Activated CD4-positive, alpha-beta T cell treated with anti-CD3 and anti-CD28 coated beads, Interleukin-2, amount 50 U/mL, for 24 hours (primary cell): ENCODE measurements at places on chromosomes 5 and 9.
A peak's percentile ranks its signal among the peaks of the same experiment; 100 is the strongest.

GRCh38 chr5:119070578-119070827, 384 bp upstream of the DMXL1 start:
- no peak for DNase-seq

DNA sequence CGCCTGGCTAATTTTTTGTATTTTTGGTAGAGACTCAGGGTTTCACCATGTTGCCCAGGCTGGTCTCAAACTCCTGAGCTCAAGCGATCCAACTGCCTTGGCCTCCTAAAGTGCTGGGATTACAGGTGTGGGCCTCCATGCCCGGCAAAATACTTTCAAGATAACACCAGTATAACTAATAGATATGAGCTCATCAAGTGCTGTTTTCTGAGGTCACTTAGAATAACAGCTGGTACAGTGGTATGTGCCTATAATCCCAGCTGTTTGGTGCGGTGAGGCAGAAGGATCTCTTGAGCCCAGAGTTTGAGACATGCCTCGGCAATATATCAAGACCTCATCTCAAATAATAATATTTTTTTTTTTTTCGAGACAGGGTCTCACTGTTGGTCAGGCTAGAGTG, 30.5 kb upstream of the CREBRF start:
- no peak for DNase-seq

- DNase-seq, result no peak
These were observed 30.9 kb downstream of the GLT6D1 start for GRCh38 chr9:135608294-135608998.

DNA sequence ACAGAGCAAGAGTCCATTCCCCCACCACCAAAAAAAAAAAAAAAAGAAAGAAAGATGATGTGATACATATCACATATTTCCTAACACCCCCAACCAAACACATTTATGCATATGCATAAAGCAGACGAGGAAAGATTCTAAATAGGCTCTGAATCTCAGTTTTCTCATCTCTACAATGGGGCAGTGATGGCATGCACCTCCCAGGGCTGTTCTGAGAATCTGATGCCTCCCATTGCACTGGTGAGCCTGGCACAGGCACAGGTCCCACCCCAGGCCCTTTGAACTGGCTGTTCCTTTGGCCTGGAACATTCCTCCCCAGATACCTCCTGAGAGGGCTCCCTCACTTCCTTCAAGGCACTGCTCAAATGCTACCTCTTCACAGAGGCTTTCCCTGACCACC, 116.5 kb downstream of the C9orf50 start:
- no peak for DNase-seq

DNA sequence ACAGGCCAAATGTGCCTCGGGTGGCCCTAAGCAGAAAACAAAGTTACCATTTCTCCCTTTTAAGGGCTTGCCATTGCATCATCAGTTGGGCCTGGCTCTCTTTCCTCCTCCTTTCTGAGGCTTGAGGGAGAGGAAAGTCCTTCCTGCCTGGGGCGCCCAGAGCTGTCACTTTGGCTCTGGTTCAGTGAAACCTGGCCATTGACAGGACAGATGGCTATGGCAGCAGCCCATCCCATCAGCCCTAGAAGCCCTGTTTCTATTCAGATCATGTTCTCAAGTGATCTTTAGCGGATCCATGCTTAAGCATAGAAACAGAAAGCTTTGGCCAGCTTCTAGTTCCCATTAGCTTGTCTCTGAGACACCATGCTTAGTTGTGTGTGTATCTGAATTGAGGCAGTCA, 293.4 kb downstream of the YTHDC2 start:
- no peak for DNase-seq

- DNase-seq, result no peak
These were observed 304.0 kb downstream of the PJA2 start for GRCh38 chr5:109105631-109106267.

- DNase-seq, result no peak
These were observed 2.0 kb upstream of the SLC30A5 start for GRCh38 chr5:69091771-69092170.

DNA sequence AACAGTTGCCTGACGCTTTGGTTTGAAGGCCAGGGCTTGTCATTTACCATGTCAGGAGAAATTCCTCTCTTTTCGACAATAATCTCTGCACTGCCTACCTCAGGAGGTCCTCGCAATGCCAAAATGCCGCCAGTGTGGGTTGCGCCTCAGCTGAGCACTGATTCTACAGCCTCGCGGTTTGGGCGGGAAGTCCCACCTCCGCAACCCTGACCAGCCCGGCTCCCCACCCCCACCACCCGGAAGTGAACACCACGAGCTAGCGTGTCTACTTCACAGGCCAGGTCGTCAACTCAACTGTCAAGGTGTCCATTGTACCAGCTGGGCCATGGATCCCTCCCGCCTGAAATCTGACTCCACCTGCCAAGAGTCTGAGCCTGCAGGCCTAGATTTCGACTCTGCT, at the start of gene TPD52L3:
Gene TPD52L3, plus strand, starts transcription at position 273 of the 400 bp plus-strand sequence. CDS start 221 bp downstream, outside the sequence.
- no peak for DNase-seq

DNA sequence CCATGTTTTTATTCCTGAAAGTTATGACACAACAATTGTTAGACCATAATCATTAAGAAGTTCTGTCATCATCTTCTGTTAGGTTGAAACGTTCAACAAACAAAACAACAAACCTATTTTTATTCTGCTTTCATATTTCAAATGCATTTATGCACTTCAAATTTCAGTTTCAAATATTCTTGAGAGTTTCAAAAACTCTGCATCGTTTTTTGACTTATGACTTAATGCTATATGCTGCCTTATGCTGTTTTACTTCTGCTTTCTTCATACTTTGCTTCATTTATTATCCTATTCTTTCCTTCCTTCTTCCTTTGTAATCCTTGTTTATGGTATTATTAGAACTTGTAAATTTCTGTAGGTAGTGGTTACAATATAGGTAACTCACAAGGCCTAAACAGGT, 95.0 kb downstream of the PCSK1 start:
- no peak for DNase-seq

GRCh38 chr5:147046281-147046680, 167.7 kb upstream of the PPP2R2B start:
- no peak for DNase-seq

- peak; percentile 58 for DNase-seq
These were observed 70.8 kb upstream of the CDKN2B start for GRCh38 chr9:22079873-22080341.

DNA sequence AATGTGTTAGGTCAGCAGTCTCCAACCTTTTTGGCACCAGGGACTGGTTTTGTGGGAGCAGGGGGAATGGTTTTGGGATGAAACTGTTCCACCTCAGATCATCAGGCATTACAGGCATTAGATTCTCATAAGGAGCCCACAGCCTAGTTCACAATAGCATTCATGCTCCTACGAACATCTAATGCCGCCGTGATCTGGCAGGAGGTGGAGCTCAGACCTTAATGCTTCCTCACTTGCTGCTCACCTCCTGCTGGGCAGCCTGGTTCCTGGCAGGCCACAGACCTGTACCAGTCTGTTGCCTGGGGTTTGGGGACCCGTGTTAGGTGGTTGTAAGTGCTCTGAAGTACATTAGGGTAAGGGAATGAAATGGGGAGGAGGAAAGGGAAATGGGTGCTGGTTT, 9.7 kb upstream of the CTNNA1 start:
- DNase-seq, result no peak

GRCh38 chr5:39533749-39534148, 109.0 kb upstream of the DAB2 start:
- no peak for DNase-seq

DNA sequence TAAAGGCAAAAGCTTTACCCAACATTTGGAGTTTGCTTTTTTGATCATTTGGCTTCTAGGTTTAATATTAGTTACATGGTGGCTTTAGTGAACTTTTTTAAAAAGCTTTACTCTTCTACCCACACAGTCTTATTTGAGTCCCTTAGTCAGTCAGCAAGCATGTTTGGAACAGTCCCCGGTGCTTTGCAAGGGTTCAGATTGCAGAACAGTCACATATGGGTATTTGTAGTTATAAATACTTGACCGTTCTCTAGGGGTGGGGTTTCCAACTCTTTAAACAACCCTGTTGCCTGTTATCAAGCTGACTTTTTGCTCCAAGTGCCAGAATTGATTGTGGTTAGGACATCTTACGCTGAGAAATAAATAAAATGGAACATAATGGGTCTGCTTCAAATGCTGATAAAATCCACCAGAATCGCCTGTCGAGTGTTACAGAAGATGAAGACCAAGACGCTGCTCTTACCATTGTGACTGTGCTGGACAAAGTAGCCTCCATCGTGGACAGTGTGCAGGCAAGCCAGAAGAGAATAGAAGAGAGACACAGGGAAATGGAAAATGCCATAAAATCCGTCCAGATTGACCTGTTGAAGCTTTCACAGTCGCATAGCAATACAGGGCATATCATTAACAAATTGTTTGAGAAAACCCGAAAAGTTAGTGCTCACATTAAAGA, at the start of gene CAVIN4:
Gene CAVIN4, plus strand, starts transcription at position 304 of the 673 bp plus-strand sequence. Its CDS starts 65 bp downstream, at position 369.
- no peak for DNase-seq

DNA sequence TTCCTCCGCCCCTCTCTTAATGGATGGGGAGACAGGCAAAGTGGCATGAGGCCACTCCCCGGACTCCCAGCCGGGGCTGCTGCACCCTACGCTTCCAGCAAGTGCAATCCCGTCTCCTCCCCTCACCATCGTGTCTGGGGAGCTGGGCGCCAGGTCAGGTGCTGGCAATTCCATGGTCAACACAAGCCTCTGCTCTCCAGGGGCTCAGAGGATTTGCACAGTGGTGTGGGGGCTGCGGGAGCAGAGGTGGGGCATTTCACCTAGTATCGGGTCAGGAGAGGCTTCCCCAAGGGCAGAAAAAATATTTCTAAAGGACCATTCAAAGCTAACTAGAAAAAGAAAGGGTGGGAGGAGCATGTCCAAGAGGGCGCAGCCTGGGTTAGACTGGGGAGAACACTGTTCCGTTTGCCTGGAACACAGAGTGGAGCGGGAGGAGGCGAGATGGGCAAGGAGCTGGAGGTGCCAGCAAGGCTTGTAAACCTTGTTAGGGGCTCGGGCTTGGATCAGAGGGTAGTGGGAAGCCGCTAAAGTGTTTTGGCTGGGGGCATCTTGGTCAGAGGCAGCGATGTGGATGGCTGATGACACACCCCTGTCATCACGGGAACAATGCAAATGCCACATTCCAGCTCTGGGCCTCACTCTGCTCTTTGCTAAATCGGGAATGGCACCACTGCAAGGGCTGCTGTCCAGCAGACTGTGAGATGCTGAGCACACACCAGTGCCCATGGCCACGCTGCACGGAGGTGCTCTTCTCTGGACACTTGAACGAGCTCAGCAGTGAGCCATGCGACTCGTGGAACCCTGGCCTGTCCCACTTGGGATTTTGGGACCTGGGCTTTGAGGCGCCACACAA, 191.7 kb downstream of the CDK5RAP2 start:
- no peak for DNase-seq

DNA sequence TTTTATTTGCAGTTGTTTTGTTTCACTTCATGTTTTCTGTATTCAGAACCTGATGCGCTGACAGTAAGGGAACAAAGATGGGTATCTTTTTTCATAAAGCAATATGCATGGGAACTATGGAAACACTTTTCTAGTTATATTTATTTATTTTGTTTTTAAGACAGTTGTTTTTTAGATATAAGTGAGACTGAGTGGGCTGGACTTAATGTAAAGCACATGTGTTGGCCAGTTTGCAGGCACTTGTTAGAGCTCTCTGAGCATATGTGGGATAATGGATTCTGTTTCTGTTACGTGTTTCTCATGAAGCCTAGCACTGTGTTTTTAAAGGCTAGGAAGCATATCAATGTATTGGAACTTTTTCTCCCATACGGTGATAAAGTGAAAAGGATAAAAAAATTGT, 164.1 kb downstream of the PRR16 start:
- no peak for DNase-seq

DNA sequence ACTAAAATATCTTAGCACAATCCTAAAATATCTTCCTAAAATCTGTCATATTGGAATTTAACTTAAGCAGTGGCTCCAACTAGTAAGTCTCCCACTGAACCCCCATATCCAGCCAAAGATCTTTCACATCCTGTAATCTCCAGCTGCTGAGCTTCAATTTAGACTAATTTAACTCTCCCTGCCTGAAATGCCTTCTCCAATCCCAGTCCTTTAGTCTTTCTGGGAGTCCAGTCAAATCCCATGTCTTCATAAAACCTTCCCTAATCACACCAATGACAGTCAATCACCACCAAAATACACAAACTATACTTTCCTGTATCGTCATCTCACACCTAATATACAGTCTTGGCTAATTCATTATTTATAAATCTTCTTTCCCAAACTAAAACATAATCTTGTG, 607 bp upstream of the KLHL3 start:
- no peak for DNase-seq

DNA sequence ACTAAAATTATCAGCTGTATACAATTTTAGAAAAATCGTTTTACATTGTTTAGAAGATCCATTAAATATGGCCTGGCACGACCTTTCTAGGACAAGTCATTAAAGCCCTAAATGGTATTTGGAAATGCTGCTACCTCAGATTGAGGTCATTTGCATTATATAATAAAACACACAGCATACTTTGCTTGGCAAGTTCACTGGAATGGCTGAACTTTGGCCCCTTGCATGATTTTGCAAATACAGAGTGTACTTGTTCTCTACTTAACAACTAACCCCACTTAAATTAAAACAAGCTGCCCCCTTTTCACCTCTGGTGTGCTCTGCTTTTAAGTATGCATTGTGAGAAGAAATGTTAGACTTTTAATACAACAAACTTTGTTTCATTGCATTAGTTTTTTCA, 860.1 kb downstream of the PTPRD start:
- DNase-seq, result no peak

GRCh38 chr5:109225716-109226625, 183.8 kb downstream of the PJA2 start:
- no peak for DNase-seq

- DNase-seq, result no peak
These were observed 802.2 kb downstream of the CDH12 start for GRCh38 chr5:22050931-22051330.

- no peak for DNase-seq
These were observed 412 bp downstream of the PHF24 start for GRCh38 chr9:34958411-34958982.

- DNase-seq, result no peak
These were observed 72.6 kb downstream of the SYK start for GRCh38 chr9:90874194-90874593.

DNA sequence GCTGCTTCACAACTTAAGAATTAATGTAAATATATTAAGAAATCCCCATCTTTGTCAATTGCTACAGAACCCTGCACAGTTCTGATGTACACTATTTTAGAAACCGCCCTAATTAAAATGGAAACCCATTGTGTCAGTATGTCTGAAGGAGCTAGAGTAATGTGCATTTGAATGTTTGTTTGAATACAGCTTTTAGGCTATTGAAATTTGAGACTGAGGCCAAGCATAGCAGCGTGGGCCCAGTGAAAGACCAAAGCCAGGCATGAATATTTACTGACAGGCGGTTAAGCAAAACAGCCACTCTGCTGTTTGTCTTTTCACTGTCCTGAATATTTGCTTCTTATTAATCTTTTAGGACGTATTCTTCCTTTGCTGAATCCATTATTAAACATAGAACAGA, 252.3 kb downstream of the IZUMO3 start:
- no peak for DNase-seq

- DNase-seq, result no peak
These were observed 30.1 kb downstream of the MAMDC2 start for GRCh38 chr9:70073756-70074155.

- DNase-seq, result no peak
These were observed 72.8 kb downstream of the ERBIN start for GRCh38 chr5:65999061-65999723.
